ENCODE measurements at places on chromosomes 11 and 22.

DNA sequence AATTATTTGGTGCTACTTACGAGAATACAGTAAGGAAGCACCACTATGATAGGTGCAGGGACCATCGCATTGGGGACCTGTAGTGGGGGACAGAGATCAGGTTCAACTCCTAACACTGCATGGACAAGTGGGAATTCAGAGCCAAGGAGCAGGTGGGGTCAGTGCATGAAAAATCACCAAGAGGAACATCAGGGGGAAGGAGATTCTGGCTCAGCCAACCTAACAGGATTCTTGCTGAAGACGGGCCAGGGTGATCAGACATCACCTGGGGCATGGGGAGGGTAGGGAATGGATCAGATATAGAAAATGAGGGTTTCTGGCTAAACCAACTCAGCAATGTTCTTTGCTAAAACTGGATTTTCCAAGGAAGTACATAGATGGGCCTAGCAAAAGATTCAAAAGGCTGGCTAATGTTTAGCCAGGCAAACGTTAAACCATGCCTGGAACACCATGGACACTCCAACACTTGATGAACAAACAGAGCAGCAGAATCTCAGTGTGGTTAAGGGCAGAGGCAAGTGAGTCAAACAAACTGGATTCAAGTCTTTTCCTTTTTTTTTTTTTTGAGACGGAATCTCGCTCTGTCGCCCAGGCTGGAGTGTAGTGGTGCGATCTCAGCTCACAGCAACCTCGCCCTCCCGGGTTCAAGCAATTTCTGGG, 70.0 kb downstream of the MICAL3 start:
- DNase-seq: no peak

GRCh38 chr11:73493956-73494598, 103.8 kb downstream of the FAM168A start:
- DNase-seq: no peak

- no peak for DNase-seq
Observed at GRCh38 chr11:59222464-59223060, 9.8 kb upstream of the MPEG1 start.

GRCh38 chr11:118608360-118609227, 1.2 kb downstream of the PHLDB1 start:
- DNase-seq: peak; percentile 79

DNA sequence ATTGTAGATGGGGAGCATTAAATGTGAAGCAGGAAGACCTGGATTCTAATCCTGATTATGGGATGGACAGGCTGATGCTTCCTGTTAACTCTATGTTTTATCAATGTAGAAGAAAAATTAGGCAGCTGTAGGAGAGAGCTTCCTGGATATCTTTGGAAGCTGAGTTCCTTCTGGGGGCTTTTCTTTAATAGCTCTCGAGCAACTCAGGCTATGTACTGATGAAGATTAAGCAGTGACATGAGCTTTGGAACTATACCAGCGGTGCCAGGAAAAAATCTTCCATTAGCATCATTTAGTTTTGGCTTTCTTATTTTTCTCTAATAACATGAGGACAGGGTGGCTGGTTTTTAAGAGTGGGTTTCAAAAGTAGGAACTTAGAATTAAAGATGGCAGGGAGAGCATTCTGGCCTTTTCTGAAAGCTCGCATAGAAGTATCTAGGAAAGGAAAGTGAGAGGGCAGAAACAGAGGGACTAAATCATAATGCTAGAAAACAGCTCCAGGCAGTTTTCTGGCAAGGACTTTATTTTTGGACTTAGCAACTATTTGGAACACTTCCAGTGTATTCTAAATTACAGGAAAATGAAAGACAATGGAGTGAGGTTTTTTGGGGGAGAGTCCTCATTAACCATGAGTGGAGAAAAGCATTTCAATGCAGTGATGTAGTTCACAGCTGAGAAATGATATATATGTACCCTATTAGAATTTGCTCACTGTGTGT, 69.2 kb upstream of the RRM1 start:
- DNase-seq: no peak

DNA sequence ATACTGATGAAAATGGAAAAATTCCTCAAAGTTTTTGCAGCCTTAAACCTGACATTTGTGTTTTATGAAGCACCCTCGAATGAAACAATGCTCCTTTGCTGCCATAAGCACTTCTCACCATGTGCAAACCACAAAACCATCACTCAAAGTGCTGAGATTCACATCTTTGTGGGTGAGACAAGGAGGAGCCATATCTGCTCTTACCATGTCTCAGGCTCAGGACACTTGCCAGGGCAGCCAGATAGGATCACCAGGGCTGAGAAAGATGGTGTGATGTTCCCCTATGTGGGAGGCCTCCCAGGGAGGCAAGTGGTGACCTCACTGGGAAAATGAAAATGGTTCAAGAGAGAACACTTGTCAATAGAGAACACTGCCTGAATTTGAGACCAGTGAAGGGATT, 120.4 kb downstream of the CCDC34 start:
- DNase-seq: no peak

DNA sequence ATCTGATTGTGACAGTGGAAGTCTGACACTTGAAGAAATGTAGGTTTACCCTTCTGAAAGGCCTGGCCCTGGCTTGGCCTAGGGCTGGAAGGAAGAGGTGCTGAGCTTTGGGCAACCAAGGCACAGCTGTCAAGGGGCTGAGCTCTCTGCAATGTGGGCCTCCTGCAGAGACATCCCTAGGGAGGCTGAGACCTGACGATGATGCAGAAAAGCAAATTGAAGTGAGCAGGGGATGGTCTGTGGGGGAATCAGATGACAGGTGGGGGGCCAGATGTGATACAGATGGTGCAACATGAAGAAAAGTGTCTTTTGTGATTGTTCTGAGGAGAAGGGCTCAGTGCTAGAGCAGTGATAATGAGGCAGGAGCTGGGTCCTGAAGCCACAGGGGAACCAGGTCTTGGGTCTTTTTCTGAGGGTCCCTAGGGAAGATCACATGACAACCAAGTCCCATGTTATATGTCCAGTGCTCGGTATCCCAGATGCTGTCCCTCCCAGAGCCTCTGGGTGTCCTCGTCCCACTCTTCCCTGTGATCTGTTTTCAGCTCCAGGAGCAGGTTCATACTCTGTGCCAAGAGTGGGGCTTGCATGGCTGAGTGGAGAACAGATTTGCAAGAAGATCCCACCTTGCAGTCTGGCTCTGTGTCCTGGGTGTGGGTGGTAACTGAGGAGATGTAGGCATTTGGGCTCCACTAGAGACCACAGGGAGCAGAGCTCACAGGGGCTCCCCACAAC, 79.9 kb upstream of the VPREB1 start:
- DNase-seq: no peak

DNA sequence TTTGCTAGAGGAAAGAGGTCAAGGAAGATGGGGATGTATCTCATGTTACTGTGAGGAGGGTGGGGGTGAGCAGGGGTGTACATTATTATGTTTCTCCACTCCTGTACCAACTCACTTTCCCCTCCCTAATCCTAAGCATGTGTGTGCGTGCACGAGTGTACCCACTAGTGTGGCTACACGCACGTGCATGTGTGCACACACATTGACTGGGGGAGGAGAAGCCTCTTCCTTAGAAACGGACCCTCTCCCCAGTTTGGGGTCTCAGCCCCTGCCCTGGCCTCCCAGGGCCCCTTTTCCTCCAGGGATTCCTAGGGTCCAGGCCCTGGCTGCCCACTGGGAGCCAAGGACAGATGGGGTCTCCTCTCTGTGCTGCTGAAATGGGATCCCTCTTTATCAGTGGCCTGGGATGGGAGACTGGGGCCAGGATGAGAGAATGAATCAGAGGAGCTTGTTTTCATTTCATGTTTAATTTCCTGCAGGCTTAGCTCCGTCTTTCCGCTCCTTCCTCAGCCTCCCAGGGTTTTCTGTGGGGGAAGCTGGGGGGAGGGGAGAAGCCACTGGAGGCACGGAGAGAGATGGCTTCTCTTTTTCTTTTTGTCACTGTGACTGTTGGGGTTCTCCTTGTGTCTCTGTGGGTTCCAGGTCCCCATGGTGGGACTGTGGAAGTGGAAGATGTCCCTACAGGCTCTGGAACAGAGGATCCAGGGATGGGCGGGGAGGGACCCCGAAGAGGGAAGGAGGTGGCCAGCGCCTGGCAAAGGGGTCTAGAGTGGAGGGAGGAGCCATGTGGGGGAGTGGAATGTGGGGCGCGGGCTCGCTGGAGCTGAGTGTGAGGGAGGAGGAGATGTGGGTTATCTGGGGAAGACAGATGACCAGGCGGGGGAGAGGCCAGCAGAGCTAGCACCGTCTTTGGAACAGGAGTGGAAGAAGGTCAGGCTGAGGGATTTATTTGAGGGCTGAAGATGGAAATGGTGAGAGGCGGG, 40.3 kb downstream of the ALX4 start:
- DNase-seq: no peak

- no peak for DNase-seq
Observed at GRCh38 chr11:17159441-17159840, 48.3 kb downstream of the PIK3C2A start.

- no peak for DNase-seq
Observed at GRCh38 chr11:72008728-72009127, 10.0 kb downstream of the IL18BP start.

GRCh38 chr11:94310191-94310875, 6.0 kb downstream of the IZUMO1R start:
- DNase-seq: no peak

DNA sequence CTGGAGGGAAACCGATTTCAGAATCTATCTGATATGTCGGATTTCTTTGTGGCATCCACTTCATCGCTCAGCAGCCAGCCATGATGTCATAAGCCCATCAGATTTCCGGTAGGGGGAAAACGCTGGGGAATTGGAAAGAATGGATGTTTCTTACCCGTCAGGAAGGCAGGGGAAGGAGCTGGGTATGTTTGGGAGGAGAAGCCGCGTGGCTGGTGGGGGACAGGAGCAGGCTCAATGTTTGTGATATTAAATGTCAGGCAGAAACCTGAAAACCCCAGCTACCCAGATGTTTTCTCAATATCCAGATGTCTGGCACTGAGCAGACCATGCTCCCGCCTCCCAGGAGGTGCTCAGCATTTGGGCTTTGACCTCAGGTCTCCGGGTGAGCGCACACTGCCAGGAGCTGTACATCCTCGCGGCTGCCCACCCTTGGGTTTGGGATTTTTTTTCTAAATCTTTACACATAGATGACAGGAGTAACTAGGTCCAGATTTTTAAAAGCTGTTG, 67.5 kb downstream of the NFAM1 start:
- no peak for DNase-seq

- DNase-seq: no peak
Observed at GRCh38 chr11:43699870-43700269, 19.3 kb downstream of the HSD17B12 start.

DNA sequence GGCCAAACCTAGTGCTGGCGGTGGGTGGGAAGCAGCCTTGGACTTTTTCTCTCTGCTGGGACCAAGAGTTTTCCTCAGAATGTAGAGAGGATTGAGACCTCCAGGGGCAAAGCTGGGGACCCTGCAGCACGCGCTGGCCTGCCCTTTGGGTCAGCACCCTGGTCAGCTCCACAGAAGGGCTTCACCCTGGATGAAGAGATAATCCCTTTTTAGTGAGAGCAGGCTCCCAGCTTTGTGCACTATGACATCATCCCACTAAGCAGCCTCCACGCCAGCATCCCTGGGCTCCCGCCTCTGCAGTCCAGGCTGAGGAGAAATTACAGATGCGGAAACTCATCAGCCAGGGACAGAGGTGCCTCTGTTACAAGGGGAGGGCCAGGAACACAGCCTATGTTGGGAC, 23.5 kb downstream of the DRICH1 start:
- DNase-seq: no peak

DNA sequence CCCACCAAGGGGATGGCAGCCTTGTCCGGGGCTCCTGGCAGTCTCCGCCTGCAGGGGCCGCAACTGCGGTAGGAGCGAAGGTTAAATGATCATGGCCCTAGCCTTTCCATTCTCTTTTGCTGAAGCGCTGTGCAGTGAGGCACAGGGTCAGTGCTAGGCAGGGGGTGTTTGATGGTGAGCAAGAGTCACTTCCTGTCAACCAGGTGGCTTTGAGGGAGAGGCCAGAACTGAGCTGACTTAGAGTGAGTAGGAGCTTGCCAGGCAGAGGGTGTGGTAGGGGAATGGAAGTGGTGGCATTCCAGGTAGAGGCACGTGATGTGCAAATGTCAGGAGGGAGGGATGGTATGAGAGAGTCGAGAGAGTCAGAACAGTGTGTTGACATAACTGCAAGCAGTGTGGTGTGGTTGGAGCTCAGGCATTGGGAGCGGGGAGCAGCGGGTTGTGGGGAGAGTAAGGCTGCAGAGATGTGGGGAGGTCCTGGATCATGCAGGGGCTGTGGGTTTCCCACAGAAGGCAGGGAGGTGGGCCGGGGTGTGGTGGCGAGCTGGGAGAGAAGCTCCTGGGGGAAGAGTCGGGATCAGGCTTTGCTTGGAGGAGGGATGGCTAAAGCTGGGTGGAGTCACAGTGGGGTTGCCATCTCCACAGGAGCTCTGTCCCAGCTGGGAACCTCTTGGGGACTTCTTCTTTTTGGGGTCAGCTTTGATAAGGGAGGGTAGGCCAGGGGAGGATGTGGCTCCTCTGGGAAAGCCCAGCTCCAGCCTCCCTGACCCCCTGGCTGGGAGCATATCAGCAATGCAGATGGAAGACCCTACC, 33.3 kb downstream of the AMPD3 start:
- DNase-seq: no peak

GRCh38 chr22:37502342-37503182, 16.4 kb upstream of the MFNG start:
- no peak for DNase-seq

DNA sequence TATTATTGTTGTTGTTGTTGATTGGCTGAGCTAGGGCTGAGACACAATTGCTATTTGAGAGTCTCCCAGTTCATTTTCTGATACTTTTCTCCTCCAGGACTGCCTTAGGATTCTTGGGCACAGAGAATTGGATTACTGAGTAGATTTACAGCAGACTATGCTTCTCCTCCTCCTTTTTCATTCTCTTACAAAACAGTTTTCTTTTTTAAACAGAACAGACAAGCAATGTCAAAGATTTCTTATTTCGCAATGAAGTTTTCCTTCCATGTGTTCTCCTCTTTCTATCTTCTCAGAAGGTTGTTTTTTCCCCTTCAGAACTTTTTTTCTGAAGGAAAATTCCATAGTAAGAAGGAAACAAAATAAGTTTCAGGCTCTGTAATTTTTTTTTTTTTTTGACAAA, 19.8 kb upstream of the TIMP3 start:
- DNase-seq: no peak

DNA sequence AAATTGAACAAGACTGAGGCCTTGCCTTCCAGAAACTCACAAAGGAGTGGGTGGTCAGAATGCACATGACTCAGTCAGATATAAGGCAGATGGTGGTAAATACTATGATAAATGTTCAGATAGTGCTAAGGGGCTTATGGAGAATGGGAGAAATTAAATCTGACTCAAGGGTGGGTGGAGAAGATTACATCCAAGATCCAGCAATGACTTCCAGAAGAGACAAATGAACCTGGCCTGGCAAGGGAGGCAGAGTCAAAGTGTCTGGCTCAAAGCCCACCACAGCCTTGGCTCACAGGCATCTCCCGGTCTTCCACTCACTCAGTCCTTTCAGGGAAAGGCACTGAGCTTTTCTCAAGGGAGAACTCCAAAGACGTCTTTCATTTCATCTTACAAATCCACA, 6.1 kb upstream of the ZBTB16 start:
- no peak for DNase-seq
